ENCODE measurements at places on chromosomes 12 and 14. TPM values are rescaled to one million over a fixed set of nuclear protein-coding genes. Genes with fewer than 3 reads are reported as not detected.

- peak; percentile 61 for DNase-seq
These were observed 111.0 kb downstream of the SCARB1 start for GRCh38 chr12:124752437-124753227.

- DNase-seq = no peak
These were observed 9.0 kb upstream of the NOVA1 start for GRCh38 chr14:26606729-26607312.

GRCh38 chr12:67449591-67450052 is 180.5 kb downstream of the CAND1 start:
- DNase-seq = no peak

KLRB1 gene
- not detected for total RNA-seq

SERPINA5 gene
- total RNA-seq = not detected
